Activated CD4-positive, alpha-beta T cell treated with anti-CD3 and anti-CD28 coated beads, Interleukin-2, amount 50 U/mL, for 1 hour (primary cell): ENCODE measurements at places on chromosomes 4 and X.

DNA sequence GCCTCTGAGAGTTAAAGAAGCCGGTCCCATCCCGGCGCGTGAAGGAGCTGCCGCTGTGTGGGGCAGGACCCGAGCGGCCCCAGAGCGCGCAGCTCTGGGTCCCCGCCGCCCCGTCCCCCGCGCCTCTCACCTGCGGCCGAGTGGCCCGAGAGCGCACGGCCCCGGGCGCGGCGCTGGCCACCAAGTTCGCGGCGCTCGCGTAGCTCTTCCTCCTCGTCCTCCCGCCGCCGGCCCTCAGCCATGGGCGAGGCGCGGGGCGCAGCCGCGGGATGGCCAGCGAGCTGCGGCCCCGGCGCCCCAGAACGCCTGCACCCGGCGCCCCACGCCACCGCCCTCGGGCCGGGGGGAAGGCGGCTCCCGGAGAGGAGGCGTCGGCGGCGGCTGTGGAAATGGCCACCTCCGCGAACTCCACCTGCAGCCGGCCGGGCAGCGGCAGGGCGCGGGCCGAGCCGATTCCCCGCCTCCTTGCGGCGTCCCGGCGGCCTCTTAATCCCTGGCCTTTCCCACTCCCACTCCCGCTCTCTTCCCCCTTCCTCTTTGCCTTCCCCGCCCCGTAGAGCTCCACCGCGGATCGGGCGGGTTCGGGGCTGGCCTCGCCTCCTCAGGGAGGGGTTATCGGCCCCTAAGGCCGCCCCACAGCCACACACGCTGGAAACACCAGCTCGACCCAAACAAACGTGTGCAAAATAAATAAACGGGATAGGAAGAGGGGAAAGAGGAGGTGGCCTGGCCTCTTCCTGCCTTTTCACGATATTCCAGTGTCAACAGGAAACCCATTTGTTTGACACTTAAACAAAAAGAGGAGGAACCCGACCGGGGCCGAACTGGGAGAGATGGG is at the start of gene SH3D19:
Gene SH3D19, minus strand, starts transcription at position 495 of the 838 bp plus-strand sequence. Its CDS starts 253 bp downstream, at position 242.
- DNase-seq = no peak

DNA sequence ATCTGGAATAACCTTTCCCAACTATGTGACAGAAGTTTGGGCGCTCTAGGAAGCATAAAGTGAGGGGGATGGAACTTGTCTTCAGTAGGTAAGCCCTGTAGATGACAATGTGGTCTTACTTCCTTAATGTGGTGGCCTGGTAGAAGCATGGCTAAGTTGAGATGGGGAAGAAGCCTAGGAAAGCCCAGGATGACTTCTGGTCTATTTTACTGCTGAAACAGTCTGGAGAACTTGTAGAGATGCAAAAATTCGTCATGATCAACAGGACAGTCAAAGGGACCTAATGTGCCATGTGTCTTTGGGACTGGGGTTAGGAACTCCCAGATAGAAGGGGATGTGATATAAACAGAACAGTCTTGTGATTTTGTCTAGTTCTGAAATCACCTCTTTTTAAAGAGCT is 40.8 kb downstream of the CCNG2 start:
- DNase-seq = no peak

DNA sequence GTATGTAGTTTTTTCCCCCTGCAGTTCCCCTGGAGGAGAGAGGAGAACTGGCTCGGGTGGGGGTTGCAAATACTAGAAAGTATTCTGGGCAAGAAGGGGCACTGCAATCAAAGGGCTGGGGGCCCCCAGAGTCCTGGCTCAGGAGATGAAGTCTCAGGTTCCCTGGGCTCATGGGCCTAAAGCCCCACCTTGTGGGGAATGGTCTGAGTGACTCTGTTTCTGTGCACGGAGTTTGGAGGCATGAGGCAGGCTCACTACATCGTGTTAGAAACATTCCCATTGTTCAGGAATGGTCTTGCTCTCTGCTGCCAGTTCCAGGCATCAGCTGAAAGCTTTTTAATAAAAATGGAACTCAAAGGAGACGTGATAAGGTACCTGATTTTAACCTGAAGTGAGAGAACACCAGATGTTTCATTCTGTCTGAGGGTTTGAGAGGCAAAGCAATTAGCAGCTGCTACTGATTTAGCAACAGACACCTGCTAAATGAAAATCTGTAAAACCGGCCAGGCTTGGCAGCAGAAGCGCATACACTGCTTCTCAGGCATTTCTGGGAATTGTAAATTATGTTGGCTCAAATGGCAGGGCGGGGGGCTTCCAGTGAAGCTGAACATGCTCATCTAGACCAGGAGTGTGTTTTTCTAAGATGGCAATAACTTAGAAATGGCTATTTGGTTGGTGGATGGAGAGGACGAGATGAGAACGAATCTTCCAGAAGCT is 122.7 kb downstream of the TMEM164 start:
- DNase-seq = no peak

DNA sequence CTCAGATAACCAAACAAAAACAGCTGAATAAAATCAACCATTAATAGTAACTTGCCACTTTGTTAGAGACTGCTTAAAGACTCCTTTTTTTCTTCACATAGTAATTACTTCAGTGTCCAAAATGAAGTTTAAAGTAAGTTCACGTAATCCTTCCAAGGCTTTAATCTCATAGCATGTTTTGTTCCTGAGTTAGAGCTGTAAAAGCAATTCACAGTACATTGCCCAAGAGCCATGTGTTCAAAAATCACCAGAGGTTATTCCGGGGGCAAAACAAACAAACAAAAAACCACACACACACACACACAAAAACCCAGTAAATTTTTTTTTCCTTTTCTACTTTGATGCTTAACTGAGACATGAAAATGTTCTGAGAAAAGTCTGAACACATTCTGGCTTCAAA is 6.1 kb downstream of the GPR82 start:
- DNase-seq = no peak

- DNase-seq = no peak
Measured at GRCh38 chrX:130083656-130084382, 26.5 kb downstream of the ELF4 start.

GRCh38 chrX:123331859-123332258 is 147.8 kb downstream of the GRIA3 start:
- no peak for DNase-seq

DNA sequence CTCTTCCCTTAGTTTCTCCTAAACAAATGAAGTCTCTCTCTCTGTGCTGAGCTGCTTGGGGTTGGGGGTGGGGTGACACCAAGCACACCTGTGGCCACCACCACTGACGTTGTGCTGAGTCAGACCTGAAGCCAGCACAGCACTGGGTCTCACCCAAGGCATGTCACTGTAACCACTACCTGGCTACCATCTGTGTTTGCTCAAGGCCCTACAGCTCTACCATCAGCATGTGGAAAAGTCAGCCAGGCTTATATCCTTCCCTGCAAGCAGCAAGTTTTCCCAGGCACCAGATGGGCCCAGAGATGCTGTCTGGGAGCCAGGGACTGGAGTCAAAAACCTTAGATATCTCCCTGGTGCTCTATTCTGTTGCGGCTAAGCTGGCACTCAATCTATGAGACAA is 6.9 kb downstream of the CXCL10 start:
- DNase-seq = no peak

- no peak for DNase-seq
Measured at GRCh38 chr4:62119195-62119594, 919.1 kb downstream of the ADGRL3 start.

DNA sequence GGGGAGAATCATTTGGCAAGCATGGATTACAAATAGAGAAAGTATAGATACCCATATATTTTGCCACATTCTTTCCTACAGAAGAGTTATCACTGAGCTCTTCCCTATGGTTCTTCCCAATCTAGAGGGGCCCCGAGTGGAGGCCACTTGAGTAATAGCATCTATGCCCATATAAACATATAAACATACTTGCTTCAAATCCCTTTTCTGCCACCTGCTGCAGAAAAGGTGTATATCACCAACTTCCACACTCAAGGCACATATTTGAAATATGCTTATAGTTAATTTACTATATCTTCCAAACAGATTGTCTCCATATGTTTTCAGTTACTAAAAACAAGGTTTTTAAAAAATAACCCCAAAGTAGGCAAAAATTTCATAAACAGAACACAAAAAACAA is 642.8 kb upstream of the DIPK2B start:
- no peak for DNase-seq

GRCh38 chrX:10513974-10514373 is 106.4 kb downstream of the MID1 start:
- DNase-seq = no peak

DNA sequence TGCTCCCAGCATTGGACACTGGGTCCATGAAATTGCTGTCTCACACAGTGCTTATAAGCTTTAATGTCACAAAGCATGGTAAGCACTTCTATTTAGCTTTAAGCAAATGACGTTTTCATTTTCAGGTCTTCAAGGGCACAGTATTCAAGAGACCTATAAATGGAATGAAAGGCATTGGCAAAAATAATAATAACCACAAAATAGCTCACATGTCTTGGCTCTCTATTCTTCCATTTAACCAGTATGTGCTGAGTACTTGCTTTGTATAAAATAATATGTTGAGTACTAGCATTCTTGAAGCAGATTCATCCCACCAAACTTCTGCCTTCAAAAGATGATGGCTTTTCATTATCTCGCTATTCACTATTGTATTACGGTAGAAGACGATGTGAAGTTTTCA is 203.0 kb downstream of the ADAMTS3 start:
- DNase-seq = no peak

- no peak for DNase-seq
Measured at GRCh38 chr4:56874923-56875322, 32.8 kb upstream of the REST start.

- DNase-seq = no peak
Measured at GRCh38 chr4:9943761-9944160, 77.5 kb downstream of the SLC2A9 start.

DNA sequence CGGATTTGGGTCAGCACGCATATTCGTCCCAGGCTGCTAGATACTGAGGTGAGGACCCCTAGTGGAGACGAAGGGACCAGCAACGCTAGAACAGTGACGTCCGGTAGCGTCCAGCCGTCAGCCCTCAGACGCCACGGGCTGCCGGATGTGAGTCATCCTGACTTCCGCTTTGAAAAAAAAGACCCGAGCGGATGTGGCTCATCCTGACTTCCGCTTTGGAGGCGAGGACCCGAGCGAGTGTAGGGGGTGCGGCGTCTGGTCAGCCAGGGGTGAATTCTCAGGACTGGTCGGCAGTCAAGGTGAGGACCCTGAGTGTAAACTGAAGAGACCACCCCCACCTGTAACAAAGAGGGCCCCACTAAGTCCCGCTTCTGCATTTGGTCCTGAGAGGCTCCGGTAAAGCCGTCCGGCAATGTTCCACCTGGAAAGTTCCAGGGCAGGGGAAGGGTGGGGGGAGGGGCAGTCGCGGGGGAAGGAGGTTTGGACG is at the start of gene MAGEB2:
Gene MAGEB2, plus strand, starts transcription at position 207 of the 487 bp plus-strand sequence. CDS start 3,018 bp downstream, outside the sequence.
- DNase-seq = no peak

DNA sequence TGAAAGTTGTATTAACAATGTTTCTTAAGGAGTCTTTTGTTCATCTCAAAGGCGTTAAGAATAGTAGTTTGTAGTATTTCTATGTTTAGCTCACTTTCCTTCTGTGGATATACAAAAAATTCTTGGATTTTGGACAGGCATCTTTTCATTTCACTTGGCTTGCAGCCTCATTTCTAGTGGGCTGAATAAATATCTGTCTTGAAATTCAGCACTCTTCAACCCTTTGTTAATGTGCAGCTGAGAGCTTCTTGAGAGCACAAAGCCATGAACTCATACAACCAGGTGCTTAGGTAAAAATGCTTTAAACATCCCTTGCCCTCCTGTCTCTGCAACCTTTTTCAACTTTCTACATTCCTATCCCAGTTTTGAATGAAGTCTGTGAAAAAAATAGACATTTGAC is 1003.2 kb downstream of the C4orf33 start:
- no peak for DNase-seq

GRCh38 chr4:1019729-1020470 is 8.5 kb downstream of the FGFRL1 start:
- DNase-seq = no peak

GRCh38 chrX:119402588-119402987 is 3.5 kb downstream of the SLC25A43 start:
- DNase-seq = no peak

DNA sequence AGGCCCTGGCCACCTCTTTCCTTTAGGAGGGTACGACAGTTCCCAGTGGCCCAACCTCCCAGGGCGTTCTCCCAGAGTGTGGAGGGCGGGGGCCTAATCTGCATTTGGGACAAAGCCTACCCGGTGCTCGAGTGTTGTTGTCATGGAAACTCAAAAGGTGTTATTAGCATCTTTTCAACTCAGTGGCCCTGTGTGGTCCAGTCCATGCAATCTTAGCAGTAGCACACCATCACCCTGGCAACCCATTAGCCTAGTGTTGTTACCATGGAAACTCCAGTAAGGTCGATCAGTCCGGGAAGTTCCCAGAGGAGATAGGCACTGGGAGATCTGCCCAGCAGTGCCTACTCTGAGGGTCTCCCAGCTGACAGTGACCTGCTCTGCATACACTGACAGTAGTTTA is 20.2 kb downstream of the APLN start:
- no peak for DNase-seq

GRCh38 chr4:19684084-19684483 is 567.6 kb upstream of the SLIT2 start:
- DNase-seq = no peak

DNA sequence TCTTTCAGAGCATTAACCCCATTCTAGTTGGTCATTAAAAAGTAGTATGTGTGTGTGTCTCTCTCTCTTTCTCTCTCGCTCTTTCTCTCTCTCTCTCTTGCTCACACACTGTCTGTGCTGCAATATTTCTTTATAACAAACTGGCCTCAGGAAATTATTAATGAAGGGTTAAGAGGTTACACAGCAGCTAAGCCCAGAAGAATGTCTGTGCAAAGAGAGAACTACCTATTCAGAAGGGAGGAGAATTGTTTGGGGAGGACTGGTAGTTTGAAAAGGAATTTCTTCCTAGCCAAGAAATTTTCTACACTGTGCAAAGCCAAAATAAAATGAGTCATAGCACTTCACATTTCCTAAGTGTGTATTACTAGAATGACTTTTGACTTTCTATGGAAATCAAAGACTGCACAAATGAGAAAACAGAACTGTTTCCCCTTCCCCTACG is 22.2 kb downstream of the PDGFC start:
- DNase-seq = no peak

DNA sequence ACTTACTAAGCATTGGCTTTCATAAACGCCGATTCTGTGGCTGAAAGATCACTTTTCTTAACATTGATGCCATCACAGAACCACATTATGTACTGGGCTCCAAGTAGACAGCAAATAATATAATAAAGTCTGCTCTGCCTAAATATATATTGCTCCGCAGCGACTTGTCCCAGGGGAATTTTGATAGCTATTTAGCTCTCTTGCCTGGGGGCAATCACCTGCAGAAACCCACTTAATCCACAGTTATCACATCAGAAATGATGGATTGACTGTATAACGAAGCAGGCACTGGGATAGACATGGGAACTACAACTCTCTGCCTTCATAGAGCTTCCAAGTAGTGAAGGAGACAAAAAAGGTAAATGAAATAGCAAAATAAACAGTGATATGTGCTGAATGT is 48.0 kb upstream of the MYOZ2 start:
- no peak for DNase-seq

DNA sequence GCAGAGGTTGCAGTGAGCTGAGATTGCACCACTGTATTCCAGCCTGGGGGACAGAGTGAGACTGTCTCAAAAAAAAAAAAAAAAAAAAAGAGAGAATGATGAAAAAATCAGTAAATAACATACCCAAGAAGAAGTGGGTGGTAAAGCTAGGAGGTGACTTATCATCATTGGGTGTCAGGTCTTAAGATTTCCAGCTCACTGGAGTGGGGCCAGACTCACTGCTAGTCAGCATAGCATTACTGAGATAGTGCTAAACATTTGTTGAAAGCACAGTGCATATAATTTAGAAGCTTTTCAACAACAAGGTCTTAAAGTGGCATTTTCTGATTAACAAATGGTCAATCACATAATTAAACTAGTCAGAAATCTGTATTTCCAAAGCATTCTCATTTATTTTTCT is 221.8 kb upstream of the GYPA start:
- no peak for DNase-seq
